ENCODE measurements at places on chromosomes 3 and 15. TPM values are rescaled to one million over a fixed set of nuclear protein-coding genes. Genes with fewer than 3 reads are reported as not detected.

- no peak for DNase-seq
Observed at GRCh38 chr3:39269528-39269927, 10.3 kb downstream of the CX3CR1 start.

DNA sequence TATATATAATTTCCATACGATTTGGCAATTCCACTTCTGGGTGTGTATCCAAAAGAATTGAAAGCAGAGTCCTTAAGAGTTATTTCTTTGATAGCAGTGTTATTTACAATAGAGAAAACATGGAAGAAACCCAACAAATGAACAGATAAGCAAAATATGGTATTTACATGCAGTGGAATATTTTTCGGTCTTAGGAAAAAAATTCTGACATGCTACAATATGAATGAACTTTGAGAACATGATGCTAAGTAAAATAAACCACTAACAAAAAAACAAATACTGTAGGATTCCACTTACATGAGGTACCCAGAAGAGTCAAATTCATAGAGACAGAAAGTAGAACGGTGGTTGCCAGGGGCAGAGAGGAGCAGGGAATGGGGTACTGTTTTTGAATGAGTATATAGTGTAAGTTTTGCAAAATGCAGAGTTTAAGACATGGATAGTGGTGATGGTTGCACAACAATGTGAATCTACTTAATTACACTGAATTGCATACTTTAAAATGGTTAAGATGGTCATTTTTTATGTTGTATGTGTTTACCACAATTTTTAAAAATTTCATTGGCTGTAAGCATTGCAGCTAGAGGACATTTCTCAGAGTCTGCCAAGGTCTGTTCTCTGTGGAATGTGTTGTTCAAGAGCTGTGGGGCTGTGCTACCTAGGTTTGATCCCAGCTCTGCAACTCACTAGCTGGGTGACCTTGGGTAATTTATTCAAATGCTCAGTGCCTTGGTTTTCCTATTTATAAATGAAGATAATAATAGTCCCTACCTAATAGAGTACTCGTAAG lies 122.1 kb downstream of the MEX3B start:
- DNase-seq = no peak

GRCh38 chr15:47718497-47719437 lies 1.5 kb downstream of the SEMA6D start:
- no peak for DNase-seq

GRCh38 chr3:164233951-164234350 lies 844.3 kb downstream of the SI start:
- no peak for DNase-seq

GRCh38 chr3:133089906-133090485 lies 51.8 kb downstream of the TMEM108 start:
- no peak for DNase-seq

- DNase-seq = no peak
Observed at GRCh38 chr3:151550025-151550618, 89.3 kb upstream of the IGSF10 start.

DNA sequence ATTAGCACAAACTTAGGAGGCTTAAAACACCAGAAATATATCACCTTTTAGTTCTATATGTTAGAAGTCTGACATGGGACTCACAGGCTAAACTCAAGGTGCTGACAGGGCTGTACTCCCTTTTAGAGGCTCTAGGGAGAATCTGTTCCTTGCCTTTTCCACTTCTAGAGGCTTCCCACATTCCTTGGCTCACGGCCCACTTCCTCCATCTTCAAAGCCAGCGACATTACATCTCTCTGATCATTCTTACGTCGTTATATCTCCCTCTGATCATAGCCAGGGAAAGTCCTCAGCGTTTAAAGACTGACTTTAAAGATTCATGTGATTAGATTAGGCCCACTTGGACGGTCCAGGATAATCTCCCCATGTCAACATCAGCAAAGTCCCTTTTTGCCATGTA lies 166.3 kb downstream of the GREM1 start:
- no peak for DNase-seq

IMPG2 gene
- 0.04 TPM for total RNA-seq

SHC4 gene
- 1.4 TPM for total RNA-seq

SEC61A1 gene
- 83.5 TPM for total RNA-seq
